ENCODE measurements at places on chromosomes 2 and 18.
A peak's percentile ranks its signal among the peaks of the same experiment; 100 is the strongest.

GRCh38 chr18:48295586-48296311 is 113.4 kb downstream of the ZBTB7C start:
- no peak for DNase-seq

DNA sequence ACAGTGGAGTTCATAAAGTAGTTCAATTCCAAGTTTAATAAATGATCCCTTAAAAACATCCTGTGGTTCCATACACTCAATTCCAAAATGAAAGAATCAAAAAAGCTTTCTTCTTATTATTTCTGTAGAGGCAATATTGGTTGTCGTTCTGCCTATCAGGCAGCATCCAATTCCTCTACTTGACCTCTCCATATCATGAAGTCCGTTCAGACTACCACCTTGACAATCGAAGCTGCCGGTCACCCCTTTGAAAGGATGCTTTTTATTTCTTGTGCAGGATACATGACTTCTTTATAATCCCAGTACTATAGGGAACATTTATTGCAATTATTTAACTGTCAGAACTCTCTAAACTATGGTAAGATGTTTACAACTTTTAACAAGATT is 3.3 kb upstream of the KCTD1 start:
- no peak for DNase-seq

DNA sequence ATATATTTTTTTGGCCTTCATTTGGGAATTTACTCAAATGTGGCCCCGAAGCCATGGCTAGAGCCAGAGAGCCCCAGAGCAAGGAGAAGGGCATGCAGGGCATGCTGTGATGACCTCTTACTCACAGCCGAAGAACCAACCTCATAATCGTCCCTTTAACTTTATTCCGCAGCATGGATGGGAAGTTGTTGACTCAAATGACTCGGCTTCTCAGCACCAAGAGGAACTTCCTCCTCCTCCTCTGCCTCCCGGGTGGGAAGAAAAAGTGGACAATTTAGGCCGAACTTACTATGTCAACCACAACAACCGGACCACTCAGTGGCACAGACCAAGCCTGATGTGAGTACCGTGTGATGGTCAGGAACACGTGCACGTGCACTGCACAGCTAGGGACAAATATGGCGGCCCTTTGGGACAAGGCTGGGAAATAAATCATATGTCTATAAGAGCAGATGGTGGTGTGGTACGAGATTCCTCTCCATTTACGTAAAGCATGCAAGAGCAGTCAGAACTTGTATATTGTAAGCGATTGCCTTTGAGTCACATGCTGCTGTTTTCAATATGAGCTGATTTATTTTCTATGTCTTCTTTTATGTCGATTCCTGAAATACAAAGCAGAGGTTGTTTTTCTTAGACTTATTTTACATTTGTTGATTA is 280.9 kb downstream of the NEDD4L start:
- DNase-seq: no peak

DNA sequence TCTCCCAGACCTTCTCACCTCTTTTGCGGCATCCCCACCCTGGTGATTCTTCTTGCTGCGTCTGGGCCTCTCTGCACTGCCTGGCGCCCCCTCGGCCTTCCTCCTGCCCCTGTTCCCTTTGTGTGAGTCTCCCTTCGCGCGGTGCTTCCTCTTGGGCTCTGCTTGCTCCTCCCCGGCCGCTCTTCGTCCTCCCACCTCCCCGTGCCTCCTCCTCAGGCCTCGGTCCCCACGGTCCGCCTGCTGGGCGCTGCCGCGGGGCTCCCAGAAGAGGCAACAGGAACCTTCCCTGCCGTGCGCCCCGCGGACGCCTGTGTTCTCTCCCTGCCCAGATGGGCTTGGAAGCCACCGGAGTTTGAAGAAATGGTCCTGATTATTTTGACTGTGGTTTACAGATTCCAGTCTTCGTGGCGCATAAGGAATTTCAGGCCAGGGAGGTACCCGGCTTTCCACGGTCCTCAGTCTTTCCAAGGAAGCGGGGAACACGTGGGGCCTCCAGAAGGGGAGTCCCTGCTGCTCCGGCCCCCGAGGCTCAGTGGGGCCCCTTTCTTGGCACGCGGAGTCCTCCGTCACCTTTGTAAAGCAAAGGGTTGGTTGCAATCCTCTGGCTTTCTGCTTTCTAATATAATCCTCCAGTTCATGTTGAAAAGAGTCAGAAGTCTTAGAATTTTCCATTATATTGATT is 13.1 kb downstream of the RNU2-63P start:
- no peak for DNase-seq

- no peak for DNase-seq
These were observed 935.3 kb upstream of the KLHL29 start for GRCh38 chr2:22449696-22450095.

GRCh38 chr2:18856765-18857164 is 267.4 kb upstream of the NT5C1B start:
- no peak for DNase-seq

DNA sequence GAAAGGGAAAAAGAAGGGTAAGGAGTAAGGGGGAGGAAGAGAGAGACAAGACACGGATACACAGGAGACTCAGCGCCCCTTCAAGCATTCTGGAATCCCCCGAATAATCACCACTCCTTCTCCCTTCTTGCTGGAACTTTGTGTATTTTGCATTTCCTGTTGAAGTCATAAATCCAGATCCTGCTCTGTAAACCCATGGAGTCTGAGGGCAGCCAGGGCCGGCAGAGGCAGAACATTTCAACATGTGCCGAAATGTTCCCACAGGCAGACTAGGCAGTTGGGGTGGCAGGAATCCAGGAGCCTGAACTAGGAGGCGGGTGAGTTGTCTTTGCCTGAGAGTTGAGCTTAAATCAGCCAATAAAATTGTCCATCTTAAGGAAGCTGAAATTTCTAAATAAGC is 193.1 kb downstream of the SH3RF3 start:
- DNase-seq: no peak

DNA sequence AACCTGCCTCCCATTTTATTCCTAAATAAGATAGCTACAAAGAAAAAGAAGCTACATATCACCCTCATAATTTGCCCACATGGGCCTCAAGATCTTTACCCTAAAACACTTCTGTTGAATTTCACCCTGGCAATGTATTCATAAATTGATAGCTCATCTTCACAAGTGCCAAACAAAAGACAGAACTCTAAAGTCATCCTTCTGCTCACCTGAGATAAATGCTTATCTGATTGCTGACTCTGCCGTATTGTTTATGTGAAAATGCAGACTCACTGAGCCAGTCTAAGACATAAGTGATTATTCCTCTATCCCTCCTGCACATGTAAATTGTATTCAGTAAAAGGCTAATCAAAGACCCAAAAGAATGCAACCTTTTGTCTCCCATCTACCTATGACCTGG is 2.0 kb downstream of the RDH14 start:
- DNase-seq: no peak

- no peak for DNase-seq
These were observed 211.0 kb downstream of the RDH14 start for GRCh38 chr2:18349421-18349820.

DNA sequence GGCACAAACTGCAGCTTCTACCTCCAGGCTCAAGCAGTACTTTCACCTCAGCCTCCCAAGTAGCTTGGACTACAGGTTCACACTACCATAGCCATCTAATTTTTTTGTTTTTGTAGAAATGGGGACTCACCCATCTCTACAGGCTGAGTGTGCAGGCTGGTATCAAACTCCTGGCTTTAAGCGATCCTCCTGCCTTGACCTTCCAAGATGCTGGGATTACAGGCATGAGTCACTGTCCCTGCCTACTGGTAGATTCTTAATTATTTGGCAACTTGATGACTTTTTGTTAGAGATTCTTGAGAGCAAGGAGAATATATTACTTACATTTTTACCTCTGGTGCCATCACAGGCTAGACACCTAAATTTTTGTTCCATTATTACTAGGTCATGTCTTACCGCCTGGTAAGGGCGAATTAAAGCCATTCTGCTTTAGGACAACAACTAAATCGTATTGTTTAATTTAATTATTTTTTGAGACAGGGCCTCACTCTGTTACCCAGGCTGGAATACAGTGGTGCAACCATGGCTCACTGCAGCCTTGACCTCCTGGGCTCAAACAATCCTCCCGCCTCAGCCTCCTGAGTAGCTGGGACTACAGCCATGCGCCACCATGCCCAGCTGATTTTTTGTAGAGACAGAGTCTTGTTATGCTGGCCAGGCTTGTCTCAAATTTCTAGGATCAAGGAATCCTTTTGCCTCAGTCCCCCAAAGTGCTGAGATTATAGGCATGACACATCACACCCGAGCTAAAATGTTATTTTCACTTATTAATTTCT is 15.7 kb downstream of the DYNC1I2 start:
- no peak for DNase-seq

DNA sequence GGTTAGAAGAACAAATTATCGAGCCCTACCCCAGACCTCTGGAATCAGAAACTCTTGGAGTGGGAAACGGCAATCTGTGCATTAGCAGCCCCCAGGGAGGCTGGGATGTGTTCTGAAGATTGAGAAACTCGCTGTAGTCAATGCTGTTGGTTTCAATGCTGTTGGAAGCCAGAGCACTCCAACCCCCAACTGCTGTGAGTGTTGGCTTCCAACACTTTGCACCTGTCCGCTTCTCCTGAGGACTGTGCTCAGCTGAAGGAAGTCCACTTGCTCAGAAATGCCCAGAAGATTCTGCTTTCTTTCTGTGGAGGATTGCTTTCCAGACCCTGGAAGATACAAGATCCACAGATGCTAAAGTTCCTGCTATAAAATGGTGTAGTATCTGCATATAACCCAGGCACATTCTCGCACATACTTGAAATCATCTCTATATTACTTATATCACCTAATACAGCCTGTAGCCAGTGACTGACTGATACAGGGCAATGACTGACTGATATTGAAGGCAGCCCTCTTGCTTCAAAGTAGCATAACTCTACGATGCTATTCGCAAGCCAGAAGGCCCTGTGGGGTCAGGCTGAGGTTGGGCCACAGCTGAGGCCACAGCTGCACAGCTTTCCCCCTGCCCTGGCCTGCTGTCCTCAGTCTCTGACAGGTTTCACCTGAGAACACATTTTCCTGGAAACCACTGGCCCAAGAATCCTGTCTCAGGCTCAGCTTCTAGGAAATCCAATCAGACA is 757.7 kb upstream of the ID2 start:
- no peak for DNase-seq

- peak; percentile 50 for DNase-seq
These were observed 29.1 kb downstream of the HPCAL1 start for GRCh38 chr2:10331702-10332401.

DNA sequence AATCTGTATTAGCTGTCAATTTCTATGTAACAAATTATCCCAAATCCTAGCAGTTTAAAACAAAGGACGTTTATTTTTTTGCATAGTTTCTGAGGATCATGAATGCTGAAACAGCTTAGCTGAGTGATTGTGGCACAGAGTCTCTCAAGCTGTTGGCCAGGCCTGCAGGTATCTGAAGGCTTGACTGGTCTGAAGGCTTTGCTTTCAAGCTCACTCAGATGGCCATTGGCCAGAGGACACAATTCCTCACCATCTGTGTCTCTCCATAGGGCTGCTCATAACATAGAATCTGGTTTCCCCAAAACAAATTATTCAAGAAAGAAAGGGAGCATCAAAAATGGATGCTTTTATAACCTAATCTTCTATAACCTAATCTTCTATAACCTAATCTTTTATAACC is 33.7 kb downstream of the UNC80 start:
- no peak for DNase-seq

GRCh38 chr2:150916467-150917396 is 344.9 kb downstream of the RBM43 start:
- DNase-seq: no peak

DNA sequence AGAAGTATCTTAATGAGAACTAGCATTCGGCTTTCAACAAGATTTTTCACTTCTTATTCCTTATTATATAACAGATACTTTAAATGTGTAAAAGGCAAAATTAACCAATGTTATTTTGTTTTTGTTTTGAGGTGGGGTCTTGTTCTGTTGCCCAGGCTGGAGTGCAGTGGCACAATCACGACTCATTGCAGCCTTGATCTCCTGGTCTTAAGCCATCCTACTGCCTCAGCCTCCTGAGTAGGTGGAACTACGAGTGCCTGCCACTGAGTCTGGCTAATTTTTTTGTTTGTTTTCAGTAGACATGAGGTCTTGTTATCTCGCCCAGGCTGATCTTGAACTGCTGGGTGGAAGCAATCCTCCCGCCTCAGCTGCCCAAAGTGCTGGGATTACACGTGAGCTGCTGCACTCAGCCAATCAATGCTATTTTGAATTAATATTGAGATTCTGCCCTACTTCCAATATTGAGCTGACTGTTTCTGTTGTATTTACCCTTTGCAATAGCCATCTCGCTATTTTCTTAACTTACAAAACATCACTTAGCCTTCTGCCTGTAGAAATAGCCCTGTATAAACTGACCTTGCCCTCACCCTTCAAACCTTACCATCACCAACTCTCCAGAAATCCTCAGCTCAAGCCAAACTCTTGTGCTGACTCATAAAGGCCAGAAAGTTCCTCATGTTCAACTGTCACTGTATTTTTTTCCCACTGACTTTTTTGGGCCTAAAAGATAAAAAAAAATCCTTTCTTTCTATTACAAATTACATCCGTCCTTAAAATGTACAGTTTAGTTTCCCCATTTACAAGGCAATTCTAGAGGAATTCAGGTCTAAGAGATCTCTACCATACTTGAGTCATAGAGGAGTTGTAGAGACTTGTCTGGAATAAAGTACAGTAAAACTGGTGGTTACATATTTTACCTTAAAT is 94.3 kb downstream of the OLA1 start:
- DNase-seq: no peak

DNA sequence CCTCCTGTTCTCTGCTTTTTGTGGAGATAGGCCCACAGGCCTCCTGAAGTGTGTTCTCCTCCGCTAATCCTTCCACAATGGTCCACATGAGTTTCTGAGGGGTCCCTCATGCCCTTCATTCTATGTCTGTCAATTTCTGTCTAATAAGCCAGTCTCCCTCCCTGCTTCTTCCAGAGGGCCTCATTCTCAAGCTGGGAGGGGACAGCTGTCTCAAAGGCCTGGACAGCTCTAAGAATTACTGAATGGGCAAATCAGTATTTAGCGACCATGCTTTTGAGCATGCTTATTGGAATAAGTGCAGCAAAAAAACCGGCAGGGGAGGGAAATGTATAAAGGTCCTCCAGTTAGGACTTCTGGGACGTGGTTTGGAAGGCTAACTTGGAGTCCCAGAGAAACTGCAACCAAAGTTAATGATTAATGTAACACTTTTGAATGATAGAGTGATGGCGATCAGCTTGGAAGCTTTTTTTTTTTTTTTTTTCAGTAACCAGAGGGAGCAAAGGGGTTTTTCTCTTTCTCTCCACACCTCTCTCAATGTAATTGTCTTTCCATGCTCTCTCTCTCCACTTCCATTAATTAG is 890.7 kb upstream of the POU3F3 start:
- no peak for DNase-seq

Measured in activated CD4-positive, alpha-beta T cell treated with anti-CD3 and anti-CD28 coated beads, Interleukin-2, amount 50 U/mL, for 4 hours (primary cell).